ENCODE measurements at places on chromosomes 2 and 18.

DNA sequence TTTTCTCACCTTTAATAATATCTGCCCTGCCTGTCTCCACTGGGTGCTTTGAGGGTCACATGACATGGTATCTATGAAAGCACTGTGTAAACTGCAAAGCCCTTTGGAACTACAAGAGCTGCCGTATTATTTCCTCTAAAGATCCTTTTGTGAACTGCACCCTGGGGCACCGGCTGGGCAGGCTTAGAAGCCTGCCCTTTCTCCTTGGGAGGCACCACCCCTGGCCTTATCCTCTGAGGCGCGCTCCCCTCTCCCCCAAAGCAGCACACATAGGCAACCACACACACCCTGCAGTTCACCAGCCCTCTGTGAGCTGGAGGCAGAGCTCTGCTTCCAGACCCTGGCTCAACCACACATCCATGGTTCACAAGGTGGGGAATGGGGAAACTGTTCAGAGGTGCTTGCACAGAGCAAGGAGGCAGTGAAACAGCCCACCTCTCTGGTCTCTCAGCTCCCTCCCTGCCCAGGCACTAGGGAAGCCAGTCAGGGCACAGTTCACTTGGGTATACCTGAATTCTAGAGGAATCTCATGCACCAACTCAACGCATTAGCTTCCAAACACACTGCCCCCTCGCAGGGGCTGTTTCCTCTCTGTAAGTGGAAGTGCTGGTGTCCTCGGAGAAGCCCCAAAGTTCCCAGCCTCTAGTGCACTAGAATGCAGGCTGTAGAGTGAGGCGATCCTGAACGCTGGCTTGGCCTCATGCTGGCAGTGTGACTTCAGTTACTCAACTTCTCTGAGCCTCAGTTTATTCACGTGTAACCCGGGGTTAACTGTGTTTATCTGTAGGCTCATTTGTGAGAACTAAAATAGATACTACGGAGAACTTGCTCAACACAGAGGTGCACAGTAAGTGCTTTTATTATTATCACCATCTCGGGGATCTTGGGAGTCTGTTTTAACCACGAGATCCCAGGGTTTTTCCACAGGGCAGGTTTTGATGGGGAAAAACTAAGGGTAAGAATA is 11.0 kb downstream of the SIGLEC15 start:
- no peak for DNase-seq

GRCh38 chr18:54608028-54608642 is 17.1 kb downstream of the DYNAP start:
- DNase-seq = no peak

DNA sequence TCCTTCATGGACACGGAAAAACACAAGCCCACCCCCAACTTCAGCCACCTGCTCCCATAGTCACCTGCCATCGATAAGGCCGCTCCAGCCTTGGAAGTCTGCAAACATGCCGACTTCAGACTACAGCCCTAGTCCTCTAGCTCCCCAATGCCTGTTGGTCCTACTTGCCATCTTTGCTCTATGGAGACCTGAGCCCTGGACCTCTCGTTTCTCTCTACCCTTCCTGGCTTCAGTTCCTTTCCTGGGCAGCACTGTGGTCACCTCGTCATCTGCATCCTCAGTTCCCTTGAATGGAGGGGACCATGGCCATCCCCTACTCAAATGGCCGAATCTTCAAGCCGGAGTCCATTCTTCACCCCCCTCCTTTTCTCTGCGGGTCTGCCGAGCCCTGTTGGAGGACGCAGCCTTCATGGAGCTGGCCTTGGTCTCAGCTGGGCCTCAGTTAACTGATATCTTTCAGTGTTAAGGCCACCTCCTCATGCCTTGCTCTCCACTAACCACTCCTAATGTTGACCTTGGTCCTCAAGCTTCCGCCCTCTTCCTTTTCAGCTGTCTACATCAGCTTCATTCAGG is 47.7 kb upstream of the GBX2 start:
- no peak for DNase-seq

- DNase-seq = no peak
These were observed 101.3 kb downstream of the PID1 start for GRCh38 chr2:229169751-229170150.

DNA sequence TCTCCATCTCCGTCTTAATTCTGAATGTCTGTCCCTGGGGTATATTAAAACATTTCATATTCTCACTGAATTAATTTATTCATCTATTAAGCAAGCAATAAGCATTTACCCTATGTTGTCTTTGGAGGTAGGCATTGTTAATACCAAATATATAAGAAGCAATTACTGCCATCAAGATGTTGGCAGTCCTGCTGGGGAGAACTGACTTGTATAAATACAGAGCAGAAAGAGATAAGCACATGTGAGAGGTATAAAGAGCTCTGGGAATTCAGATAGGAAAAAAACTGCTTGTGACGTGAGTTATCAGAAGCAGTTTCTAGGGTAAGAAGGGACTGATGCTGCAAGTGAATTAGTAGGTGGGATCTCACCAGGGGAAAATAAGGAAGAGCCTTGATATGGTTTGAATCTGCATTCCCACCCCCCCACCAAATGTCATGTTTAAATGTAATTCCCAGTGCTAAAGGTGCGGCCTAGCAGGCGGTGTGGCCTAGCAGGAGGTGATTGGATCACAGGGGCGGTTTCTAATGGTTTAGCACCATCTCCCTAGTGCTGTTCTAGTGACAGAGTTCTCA is 286.8 kb downstream of the RAD51AP2 start:
- no peak for DNase-seq

- DNase-seq = no peak
These were observed 60.1 kb upstream of the PAX3 start for GRCh38 chr2:222358876-222359275.

DNA sequence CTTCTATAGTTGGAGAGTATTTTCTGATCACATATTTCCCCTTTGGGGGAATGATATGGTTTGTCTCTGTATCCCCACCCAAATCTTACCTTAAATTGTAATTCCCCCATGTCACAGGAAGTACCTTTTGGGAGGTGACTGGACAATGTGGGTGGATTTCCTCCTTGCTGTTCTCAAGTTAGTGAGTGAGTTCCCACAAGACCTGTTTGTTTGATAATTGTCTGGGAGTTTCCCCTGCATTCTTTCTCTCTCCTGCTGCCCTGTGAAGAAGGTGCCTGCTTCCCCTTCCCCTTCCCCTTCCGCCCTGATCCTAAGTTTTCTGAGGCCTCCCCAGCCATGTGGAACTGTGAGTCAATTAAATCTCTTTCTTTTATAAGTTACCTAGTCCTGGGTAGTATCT is 222.7 kb upstream of the SLC39A10 start:
- no peak for DNase-seq

DNA sequence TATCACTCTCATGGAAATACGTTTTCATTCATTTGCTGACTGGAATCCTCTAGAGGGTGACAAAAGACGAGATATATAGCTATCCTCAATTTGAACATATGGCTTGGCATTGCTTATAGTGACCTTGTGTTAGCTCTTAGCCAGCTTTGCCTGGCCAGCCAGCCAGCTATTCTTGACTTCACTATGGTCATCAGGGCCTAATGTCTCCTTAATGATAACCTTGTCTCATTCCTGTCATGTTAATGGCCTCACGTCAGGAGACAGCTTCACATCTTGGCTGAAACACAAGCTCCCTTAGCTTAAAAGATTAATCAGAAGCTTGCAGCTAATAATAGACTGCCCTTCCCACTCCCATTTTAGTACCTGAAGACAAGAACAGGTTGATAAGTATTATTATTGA is 1517.5 kb upstream of the PIK3C3 start:
- DNase-seq = no peak

DNA sequence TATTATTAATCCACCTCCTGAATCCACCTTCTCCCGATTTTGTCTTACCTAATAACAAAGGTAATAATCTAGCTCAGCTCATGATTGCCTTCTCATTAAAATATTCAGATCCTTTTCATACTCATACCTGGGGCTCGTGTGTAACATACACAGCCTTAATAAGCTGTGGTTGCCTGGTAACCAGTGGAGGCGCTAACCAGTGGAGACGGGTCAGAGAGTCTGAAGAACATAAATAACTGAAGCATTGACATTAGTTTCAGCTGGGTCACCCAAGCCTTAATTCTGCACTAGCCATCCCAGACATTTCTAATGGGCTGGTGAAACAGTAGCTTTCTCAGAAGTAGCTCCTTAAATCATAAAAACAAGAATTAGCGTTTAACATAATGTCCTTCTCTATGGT is 14.8 kb upstream of the DTNA start:
- no peak for DNase-seq

GRCh38 chr2:9174771-9175437 is 31.7 kb upstream of the ASAP2 start:
- no peak for DNase-seq

- no peak for DNase-seq
These were observed 210.2 kb downstream of the NCK2 start for GRCh38 chr2:105954891-105955290.

All from CD4-positive, alpha-beta T cell treated with Interleukin-17A for 4 hours (primary cell).